ENCODE measurements at places on chromosomes 11 and 22. TPM values are rescaled to one million over a fixed set of nuclear protein-coding genes. Genes with fewer than 3 reads are reported as not detected.

DNA sequence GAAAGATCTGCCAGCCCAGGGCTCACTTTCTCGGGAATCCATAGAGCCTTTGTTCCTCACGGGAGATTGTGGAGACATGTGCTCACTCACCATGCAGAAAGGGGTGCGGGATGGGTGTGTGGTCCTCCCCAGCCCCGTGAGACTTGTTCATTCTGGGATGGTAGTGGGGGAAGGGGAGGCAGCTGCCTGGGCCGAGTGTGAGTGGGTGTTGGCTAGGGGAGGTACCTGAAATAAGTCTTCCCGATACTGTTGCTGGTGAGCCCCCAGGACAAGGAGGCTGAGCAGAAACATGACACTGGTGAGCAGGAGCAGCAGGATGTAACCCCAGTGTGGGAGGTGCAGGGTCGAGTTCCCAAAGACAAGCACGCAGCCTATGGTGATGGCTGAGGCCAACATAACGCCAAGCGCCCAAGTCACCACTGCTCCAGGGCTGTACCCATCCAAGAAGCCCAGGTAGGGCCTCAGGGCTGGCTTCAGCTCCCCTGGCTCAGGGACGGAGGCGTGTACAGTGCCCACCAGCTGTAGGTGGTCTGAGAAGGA, 2.8 kb downstream of the SLC7A4 start:
- DNase-seq = no peak

DNA sequence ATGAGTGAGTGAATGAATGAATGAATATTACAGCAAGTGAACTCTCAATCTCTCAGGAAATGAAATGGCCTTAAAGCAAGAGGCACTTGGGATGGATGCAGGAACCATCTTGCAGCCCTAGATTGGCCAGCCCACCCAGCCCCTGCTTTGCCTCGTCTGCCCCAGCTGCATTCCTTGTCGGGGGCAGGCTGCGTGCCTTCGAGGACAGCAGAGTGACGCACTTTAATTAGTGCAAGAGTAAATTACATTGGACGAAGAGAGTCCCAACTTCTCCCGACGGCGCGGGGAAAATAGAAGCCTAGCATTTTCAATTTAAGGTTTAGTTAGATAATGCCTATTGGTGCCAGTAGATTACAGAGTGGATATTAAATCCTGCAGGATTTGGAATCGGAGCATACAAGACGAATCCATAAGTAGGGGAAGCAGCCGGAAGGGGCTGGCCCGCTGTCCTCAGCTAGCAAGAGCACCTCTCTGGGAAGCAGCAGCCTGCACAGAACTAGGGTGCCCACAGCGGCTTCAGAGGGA, 33.8 kb downstream of the TRIM29 start:
- DNase-seq = no peak

DNA sequence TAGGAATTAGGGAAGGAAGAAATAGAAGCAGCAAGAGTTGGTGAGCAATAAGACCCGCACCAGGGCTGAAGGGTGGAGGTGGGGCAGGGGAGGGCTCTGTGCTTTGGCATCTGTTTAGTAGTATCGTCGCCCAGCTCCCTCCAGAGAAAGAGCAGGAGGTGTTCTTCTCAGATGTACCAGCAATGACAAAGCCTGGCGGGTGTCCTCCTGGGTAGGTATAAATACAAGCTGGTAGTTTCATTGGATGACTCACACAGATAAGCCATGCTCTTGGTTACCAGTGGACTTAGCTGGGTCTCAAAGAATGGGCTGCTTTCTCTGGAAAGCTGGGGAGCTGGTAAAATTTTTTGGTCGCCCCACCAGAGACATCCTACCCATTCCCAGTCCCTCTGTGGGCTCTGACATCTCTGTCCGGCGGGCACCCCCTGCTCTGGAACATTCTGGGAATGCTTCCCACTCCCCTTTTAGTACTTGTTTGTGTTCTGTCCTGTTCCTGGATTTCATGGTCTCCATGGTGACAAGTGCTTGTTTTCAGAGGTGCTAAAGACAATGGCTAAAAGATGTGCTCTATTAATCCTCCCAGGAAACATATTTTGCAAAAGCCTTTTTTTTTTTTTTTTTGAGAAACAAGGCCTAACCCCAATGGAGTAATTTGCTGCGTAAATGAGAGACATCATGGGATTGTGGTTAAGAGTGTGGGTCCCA, 15.4 kb upstream of the TUBA8 start:
- no peak for DNase-seq

DNA sequence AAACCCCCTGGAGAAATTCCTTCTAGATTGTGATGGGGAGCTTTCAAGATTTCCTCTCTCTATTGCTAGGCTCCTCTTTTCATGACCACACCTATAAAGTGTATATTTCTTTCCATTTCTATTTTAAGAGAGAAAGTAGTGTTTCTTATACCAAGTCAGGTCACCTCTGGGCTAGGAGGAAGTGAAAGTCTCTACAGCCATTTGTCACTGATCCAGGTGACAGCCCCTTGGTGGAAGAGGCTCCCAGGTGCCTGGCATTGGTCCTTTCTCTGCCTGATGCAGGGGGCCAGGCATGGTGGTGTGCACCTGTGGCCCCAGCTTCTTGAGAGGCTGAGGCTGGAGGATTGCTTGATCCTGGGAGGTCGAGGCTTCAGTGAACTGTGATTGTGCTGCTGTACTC, 64.7 kb downstream of the DHCR7 start:
- no peak for DNase-seq

- DNase-seq = no peak
These were observed 90.8 kb downstream of the ABTB2 start for GRCh38 chr11:34267013-34267412.

DNA sequence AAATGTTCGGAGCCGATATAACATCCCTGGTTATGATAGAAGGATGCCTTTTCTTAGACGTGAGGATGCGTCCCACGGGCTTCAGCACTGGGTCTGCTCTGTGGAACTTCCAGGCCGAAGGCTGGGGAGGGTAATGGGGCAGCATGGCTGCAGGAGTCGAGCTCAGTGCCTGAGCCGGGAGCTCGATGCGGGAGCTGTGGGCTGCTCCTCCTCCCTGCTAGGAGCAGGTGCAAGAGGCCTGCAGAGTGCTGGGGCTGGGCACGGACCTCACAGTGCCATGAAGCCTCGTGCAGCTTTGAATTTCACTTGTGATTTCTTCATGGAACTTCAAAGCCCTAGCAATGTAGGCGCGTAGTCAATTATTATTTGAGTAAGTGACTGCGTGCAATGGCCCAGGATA, 6.0 kb downstream of the TUBA8 start:
- no peak for DNase-seq

Gene TMEM25
- total RNA-seq = 10.7 TPM

Gene APOA5
- total RNA-seq = not detected

Gene ATM
- total RNA-seq = 194 TPM
